ENCODE measurements at places on chromosomes 11 and 22. TPM values are rescaled to one million over a fixed set of nuclear protein-coding genes. Genes with fewer than 3 reads are reported as not detected.

The SYT8 gene
- not detected for total RNA-seq

- DNase-seq = peak; percentile 44
Observed at GRCh38 chr11:8277691-8278090, 14.0 kb upstream of the LMO1 start.

- peak; percentile 62 for DNase-seq
Observed at GRCh38 chr11:71489311-71490043, 36.5 kb downstream of the NADSYN1 start.

The PGA5 gene
- total RNA-seq = 0.42 TPM

- DNase-seq = no peak
Observed at GRCh38 chr11:110691926-110692325, 20.3 kb downstream of the ARHGAP20 start.

DNA sequence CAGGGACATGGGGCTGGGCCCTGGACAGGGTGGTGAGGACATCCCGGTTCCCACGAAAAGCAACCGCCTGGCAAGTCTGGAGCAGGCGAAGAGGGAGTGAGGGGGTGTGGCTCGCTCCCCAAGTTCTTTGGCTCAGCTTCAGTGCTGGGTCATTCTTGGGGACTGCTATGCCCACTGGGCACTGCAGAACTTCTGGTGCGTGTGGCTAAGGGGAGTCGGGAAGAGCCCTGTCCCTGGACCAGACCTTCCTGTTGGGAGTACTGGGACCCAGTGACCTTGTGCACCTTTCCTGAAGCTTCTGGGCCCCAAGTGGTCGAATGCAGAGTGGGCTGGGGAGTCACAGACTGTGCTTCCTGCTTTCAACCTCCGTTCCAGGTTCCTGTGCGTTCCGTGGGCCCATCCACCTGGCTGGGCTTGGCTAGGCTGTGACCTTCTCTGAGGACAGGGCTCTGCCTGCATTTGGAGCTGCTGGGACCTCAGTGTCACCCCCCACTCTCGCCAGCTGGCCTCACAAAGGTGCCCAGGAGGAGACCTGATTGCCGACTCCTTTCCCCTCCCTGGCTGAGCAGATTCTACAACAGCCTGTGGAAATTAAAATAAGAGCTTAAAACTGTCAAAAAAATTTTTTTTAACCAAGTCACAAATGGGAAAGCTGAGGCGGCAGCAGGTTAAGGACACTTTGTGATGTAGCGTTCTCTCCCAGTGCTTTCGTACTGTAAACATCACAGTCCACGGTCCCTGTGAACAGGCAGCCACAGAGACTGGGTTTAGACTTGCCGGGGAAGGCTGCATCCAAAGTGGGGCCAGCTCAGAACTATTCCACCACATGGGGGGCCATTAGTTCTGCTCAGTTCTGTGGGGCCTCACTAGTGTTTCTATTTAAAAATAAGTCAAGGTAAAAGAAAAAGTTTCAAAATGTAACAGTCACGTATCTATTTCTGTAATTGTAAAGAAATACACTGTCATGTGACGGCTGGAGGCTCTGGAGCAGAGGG lies 63.8 kb upstream of the WNT7B start:
- DNase-seq = peak; percentile 42

GRCh38 chr22:22955866-22956535 lies 68.4 kb downstream of the IGLL5 start:
- DNase-seq = no peak

- peak; percentile 61 for DNase-seq
Observed at GRCh38 chr22:47055921-47056320, 293.5 kb downstream of the TBC1D22A start.

DNA sequence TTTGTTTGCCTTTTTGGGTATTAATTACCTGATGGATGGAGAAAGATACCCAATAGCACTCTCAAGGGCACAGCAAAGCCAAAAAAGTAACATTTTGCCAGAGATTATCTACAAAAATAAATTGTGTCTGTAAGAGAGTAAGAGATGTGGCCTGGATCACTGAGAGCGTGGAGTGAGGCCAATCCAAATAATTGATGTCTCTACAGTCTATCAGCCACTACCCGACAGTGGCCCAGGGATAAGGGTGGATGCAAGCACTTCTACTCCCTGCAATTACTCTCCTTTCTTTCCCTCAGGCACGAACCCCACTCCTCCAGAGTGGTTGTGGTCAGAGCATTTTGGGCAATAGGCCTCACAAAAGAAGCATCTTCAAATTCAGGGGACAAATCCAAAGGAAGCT lies 92.3 kb upstream of the ZC3H12C start:
- no peak for DNase-seq

The LDHAL6A gene
- total RNA-seq = not detected

The EP300 gene
- 48.7 TPM for total RNA-seq

GRCh38 chr11:19679952-19680828 lies 32.4 kb upstream of the NAV2 start:
- peak; percentile 98 for DNase-seq

DNA sequence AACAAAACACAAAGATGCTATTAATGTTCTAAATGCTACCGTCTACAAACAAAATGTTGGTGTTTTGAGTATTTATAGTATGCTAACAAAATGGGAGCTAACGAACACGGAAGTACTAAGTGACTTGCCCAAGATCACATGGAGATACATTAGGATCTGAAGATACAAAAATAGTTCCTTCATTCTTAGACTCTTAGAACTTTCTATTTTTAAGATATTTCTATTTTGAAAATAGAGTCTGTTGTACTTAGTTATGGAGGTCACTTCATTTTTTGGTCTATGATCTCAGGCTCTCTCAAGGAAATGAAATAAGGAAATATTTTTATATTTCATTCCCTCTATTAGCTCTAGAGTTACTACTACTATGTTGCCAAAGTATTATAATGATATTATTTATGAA lies 64.2 kb downstream of the APOL5 start:
- no peak for DNase-seq

- no peak for DNase-seq
Observed at GRCh38 chr11:109237636-109238035, 184.4 kb upstream of the C11orf87 start.

- no peak for DNase-seq
Observed at GRCh38 chr11:128494418-128495332, 92.7 kb downstream of the ETS1 start.

The MAPK8IP2 gene
- 0.24 TPM for total RNA-seq

- DNase-seq = no peak
Observed at GRCh38 chr11:86704710-86705109, 32.3 kb upstream of the ME3 start.

The CCDC81 gene
- 6.2 TPM for total RNA-seq

- no peak for DNase-seq
Observed at GRCh38 chr11:68753300-68753699, 2.0 kb upstream of the TESMIN start.
